ENCODE measurements at places on chromosomes 7 and 10.

- DNase-seq: no peak
These were observed 136.0 kb upstream of the WNT16 start for GRCh38 chr7:121192834-121193233.

GRCh38 chr10:26815500-26815899, 45.3 kb downstream of the ABI1 start:
- no peak for DNase-seq

GRCh38 chr10:12350167-12350872, 973 bp downstream of the CAMK1D start:
- DNase-seq: peak; percentile 7

DNA sequence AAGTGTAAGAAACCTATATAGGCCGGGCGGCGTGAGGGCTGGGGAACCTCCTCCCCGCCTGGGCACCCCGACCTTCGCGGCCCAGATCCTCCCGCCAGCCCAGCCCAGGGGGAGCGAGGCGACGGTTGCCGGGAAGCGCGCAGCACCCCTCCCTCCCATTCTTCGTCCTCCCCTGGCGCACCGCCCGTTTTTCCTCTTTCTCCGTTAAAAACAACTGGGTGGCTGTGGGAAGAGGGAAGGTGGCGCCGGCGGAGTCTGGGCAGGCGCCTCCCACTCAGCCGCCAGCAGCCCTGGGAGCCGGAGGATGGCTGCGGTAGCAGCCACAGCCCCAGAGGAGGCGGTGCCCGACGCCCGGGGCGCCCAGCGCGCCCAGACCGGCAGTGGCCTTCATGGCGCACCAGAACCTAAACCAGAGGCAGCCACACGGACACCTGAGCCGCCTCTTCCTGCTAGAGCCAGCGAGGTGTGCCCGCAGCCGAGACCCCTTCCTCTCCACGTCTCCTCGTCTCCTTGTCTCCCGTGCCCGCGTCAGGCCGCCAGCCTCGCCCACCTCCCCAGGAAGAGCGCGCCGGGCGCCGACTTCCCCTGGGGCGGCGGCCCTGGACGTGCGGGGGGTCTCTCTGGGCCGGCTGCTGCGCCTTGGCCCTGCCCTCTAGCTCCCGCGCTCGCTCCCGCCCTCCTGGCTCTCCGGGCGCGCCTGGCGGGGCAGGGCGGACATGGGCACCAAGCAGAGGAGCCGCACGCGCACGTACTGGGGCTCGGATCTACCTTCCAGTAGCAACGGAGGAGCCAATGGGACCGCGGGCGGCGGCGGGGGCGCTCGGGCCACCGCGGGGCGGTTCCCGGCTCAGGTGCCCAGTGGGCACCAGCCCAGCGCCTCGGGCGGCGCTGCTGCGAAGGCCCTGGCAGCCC, 32.8 kb upstream of the SFTPD start:
- DNase-seq: peak; percentile 67

DNA sequence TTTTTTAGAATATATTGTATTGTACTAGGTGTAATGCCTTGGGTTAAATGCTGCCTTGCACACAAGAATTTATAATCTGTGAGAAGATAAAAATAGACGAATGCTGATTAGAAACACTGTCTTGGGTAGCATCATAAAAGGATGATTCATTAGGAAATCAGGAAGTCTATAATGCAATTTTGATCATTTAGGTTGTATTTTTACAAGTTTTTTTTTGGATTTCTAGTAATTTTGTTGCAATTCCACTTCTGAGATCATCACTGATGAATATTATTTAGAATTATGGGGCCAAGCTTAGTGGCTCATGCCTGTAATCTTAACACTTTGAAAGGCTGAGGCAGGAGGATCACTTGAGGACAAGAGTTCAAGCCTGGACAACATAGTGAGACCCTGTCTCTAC, 29.6 kb downstream of the WBP1L start:
- no peak for DNase-seq

DNA sequence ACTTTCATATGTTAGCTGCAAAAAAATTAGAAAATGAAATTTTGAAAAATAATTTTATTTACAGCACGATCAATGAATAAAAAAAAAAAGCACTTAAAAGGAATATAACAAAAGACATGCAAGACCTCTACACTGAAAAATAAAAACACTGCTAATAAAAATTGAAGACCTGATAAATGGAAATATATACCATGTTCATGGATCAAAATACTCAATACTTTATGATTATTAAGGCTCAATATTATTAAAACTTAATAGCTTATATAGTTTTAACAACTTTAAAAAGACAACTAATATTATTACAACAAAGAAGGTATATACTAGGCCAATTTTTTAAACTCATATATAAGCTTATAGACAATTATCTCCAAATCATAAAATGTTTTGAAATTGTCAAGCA, 143.0 kb downstream of the GFRA1 start:
- DNase-seq: no peak

- no peak for DNase-seq
These were observed 328.1 kb upstream of the STEAP1 start for GRCh38 chr7:89826121-89826520.
